ENCODE measurements at places on chromosomes 13 and 19. TPM values are rescaled to one million over a fixed set of nuclear protein-coding genes. Genes with fewer than 3 reads are reported as not detected.

ZNF541 gene
- total RNA-seq, result 0.26 TPM

KHSRP gene
- total RNA-seq, result 186 TPM

EDNRB gene
- total RNA-seq, result 61.7 TPM

DNA sequence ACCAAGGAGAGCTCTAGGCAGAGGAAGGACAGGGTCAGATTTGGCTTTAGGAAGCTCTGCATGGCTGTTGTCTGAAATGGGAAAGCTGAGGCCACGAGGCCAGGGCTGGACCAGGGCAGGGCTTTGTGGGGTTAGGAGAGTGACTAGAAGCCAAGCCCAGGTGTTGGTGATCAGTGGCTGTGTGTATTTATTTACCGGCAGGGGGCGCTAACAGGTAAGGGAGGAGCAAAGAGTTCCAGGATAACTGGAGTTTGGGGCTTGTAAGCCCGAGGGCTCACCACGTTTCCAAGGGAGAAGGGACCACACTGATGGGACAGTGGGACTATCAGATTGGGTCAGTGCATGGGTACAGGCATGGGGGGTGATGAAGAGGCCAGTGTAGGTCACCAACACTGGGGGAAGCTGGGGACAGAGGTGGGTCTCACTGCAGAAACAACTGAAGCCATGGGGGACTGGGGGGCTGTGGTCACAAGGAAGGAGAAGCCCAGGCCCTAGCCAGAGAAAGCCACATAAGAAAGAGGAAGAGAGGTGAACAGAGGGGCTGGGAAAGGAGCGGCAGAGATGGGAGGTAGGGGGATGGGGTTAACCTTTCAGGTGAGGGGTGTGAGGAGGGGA lies 3.9 kb downstream of the TMEM147 start:
- H3K4me3 ChIP-seq, result no peak overlapping the region
- no peak for DNase-seq
- H3K27me3 ChIP-seq, result no peaks in the 10 kb centered on the region
- H3K4me1 ChIP-seq, result peaks cover 10% of the 10 kb centered on the region
- H3K27ac ChIP-seq, result no peak overlapping the region

DNA sequence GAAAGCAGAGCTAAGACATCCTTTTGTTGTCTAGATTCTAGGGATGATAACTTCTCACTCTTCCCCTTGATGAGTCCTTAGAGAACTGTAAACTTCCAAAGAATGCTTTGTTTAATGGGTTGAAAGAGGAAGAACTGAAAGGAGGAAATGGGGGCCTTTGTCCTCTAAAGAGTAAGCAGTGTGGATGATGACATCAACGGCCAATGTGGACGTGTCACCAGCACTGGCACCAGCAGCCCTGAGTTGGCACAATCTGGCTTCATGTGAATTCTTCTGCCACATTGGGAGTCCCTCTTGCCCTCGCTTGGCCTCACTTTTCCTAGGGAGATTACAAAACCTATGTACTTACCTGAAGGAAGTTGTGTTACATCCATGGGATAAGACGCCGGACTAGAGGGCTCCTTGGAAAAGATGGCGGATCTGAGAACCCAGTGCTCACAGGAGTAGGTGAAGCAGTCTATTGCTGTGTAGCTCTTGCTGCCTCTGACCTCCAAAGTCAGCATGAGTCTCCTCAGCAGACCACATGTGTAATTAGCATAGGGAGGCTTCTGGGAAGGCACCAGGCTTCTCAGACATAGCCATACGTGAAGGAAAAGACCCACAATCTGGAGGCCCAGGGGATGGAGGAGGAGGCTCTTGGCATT lies 62.8 kb downstream of the RGCC start:
- H3K4me1 ChIP-seq, result no peaks in the 10 kb centered on the region
- DNase-seq, result no peak
- no peaks in the 10 kb centered on the region for H3K36me3 ChIP-seq
- no peak overlapping the region for H3K4me3 ChIP-seq

DNA sequence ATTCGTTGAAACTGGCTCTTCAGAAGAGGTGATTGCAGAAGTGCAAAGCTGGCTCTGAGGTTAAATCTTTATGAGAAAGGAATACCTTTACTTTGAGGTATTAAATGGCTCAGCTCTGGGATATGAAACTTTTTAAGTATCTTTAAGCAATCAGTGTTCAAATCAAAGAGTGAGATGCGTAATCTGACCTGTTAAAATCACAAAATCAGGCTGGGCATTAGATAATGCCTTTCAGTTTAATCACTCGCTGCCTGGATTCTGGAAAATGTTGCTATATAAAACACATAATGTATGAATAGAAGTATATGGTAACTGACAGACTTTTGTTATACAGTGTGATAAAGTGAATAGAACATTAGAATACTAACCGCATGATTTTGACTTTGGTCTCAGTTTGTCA lies 2.0 kb upstream of the DGKH start:
- H3K27me3 ChIP-seq, result no peaks in the 10 kb centered on the region
- no peaks in the 10 kb centered on the region for H3K36me3 ChIP-seq
- H3K27ac ChIP-seq, result no peak overlapping the region
- peaks cover 19% of the 10 kb centered on the region for H3K4me1 ChIP-seq

DNA sequence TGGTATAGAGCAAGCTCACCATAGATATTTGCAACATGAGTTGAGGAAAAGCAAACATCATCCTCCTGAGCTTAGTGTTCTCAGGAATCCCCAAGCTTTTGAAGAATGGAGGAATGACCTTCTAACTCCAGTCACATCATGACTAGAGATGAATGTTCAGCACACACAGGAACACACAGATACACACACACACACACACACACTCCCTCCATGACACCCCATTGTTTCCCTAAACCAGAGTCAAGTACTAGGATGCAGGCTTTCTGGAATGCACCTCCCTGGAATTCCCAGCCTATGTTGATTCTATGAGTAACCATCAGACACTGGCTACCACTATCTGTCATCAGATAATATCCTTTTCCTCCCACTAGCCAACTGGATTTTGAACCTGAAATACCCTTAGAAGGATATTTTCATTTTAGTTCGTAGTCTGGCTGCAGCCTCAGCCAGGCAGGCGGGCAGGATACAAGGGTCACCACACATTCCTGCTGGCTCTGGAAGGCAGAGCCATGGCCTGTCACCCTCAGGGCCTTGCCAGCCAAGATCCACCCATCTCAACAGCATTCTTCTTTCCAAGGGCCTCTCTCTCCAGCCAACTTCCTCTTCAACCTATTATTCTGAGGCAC lies 162.4 kb downstream of the FOXO1 start:
- H3K4me1 ChIP-seq, result no peaks in the 10 kb centered on the region
- H3K36me3 ChIP-seq, result no peaks in the 10 kb centered on the region
- no peak overlapping the region for H3K4me3 ChIP-seq
- no peak overlapping the region for H3K27ac ChIP-seq

DNA sequence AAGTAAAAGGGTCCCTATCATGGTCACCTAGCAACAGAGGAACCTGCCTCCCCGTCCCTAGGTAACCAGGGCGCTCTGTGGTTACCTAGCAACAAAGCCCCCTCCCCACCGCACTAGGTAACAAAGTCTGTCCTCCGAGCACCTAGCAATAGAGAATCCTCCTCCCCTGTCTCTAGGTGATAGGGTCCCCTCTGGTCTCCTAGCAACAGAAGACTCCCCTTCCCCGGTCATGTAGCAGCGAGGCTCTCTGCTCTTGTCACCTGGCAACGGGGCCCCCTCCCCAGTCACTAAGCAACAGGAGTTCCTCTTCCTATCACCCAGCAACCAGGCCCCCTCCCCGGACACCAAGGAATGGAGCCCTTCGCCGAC lies 307 bp downstream of the JOSD2 start:
- no peaks in the 10 kb centered on the region for H3K27me3 ChIP-seq
- H3K4me3 ChIP-seq, result peak overlapping the region; percentile 84
- peaks cover 9% of the 10 kb centered on the region for H3K4me1 ChIP-seq
- no peak for DNase-seq

DNA sequence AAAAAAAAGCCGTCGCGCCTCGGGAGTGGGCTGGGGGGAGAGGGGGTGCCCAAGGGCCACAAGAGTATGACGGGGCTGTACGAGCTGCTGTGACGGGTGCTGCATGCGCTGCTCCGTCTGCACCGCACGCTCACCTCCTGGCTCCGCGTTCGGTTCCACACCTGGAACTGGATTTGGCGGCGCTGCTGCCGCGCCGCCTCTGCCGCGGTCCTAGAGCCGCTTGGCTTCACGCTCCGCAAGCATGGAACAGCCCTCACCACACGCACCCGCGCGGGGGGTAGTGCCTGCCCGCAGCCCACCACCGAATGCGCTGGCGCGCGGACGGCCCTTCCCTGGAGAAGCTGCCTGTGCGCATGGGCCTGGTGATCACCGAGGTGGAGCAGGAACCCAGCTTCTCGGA lies 18.8 kb downstream of the C1QTNF9 start:
- no peak overlapping the region for H3K4me3 ChIP-seq
- H3K4me1 ChIP-seq, result no peaks in the 10 kb centered on the region
- no peak overlapping the region for H3K27ac ChIP-seq
- peaks cover 8% of the 10 kb centered on the region for H3K27me3 ChIP-seq

- no peaks in the 10 kb centered on the region for H3K36me3 ChIP-seq
- H3K27me3 ChIP-seq, result no peaks in the 10 kb centered on the region
- DNase-seq, result no peak
Observed at GRCh38 chr13:51681037-51681678, 96.9 kb downstream of the WDFY2 start.

DNA sequence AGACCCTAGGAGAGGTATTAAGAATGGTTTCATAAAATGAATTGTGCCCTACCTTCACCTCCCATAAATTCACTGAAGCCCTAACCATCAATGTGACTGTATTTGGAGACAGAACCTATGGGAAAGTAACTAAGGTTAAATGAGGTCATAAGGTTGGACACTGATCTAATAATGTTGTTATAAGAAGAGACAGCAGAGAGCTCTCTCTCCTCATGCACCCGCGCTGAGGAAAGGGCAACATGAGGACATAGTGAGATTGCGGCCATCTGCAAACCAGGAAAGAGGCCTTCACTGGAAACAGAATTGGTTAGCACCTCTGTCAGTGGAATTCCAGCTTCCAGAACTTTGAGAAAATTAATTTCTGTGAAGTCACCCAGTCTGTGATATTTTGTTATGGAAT lies 1396.1 kb upstream of the MIR17HG start:
- H3K27me3 ChIP-seq, result no peaks in the 10 kb centered on the region
- no peak overlapping the region for H3K27ac ChIP-seq
- H3K4me3 ChIP-seq, result no peak overlapping the region
- DNase-seq, result no peak
- no peaks in the 10 kb centered on the region for H3K4me1 ChIP-seq

DNA sequence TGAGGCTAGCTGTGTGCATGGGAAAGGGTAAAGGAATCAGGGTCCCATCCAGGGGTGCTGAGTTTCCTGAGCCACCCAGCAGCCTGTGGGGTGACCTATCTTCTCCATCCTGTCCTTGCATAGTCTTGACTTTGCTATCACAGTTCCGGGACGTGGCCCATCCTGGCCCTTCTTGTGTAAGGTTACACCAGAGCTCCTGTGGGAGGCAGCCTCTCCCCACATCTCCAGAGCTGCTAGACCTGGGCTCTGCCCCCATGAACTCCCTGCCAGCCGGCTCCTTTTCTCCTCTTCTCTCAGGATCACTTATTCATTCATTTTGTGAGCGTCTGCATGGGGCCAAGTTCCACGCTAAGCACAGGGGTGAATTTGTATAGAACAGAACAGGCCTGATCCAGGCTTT lies 238.9 kb downstream of the TSHZ3 start:
- no peak overlapping the region for H3K27ac ChIP-seq
- no peak for DNase-seq
- H3K4me3 ChIP-seq, result no peak overlapping the region
- H3K4me1 ChIP-seq, result no peaks in the 10 kb centered on the region
- no peaks in the 10 kb centered on the region for H3K36me3 ChIP-seq

GRCh38 chr13:100520936-100521850 lies 67.4 kb downstream of the GGACT start:
- DNase-seq, result no peak
- no peaks in the 10 kb centered on the region for H3K27me3 ChIP-seq
- no peaks in the 10 kb centered on the region for H3K36me3 ChIP-seq
- H3K27ac ChIP-seq, result no peak overlapping the region

DNA sequence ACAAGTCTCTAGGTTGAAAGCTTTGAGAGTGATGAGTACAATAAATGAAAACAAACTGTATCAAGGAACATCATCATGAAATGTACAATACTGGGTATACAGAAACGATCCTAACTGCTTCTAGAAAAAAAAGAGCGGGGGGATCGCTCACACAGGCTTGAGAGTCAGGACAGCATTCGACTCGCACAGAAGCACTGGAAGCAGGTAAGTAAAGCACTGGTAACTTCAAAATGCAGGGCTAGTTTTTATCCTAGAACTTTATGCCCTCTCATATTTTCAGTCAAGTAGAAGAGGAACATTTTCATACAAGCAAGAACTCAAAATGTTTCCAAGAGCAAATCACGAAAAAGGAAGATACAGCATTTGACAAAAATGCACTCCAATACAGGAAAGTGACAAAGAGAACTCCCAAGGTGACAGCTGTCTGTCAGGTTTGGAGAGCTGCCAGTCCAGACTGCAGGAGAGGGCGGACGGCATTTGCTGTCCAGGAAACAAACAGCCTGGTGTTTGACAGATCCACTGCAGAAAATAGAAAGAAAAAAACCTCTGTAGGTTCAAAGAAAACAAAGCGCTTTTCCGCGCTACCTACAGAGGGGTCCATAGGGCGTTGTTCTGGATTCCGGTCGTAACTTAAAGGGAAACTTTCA lies 58.2 kb upstream of the XPO4 start:
- H3K27me3 ChIP-seq, result no peaks in the 10 kb centered on the region
- H3K4me1 ChIP-seq, result no peaks in the 10 kb centered on the region
- H3K4me3 ChIP-seq, result no peak overlapping the region
- H3K27ac ChIP-seq, result no peak overlapping the region
- DNase-seq, result no peak

- no peaks in the 10 kb centered on the region for H3K36me3 ChIP-seq
- no peak for DNase-seq
- no peak overlapping the region for H3K27ac ChIP-seq
- H3K27me3 ChIP-seq, result peaks cover 17% of the 10 kb centered on the region
- H3K4me3 ChIP-seq, result no peak overlapping the region
Observed at GRCh38 chr13:28485097-28485496, 9.8 kb downstream of the FLT1 start.

GRCh38 chr19:7196763-7197118 lies 97.5 kb downstream of the INSR start:
- H3K36me3 ChIP-seq, result no peaks in the 10 kb centered on the region
- peak overlapping the region; percentile 56 for H3K27ac ChIP-seq
- peak overlapping the region; percentile 40 for H3K4me3 ChIP-seq
- no peaks in the 10 kb centered on the region for H3K27me3 ChIP-seq

DNA sequence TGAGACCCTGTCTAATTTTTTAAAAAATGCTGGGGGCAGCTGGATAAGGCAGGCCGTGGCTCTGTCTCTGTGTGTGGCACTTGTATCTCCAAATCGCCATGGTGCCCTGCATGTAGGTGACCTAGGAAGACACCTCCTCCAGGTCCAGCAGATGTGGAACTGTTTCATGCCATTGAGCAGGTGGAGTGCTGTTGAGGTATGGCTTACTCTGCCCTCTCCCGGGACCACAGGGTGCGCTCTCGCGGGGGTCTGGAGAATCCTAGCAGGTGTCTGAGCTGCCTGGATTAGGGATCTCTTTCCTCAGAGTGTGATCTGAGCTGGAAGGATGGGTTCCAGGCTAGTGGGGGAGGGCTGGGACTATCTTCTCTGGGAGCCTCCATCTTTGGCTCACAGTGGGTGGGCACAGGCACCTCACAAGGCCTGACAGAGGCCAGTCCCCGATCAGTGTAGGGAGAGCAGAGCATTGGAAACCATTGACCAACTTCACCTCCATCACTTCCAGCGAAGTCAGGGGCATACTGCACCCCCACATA lies 67.7 kb upstream of the TM9SF2 start:
- peaks cover 17% of the 10 kb centered on the region for H3K4me1 ChIP-seq
- H3K4me3 ChIP-seq, result no peak overlapping the region
- no peaks in the 10 kb centered on the region for H3K36me3 ChIP-seq
- no peak overlapping the region for H3K27ac ChIP-seq
- DNase-seq, result no peak
- no peaks in the 10 kb centered on the region for H3K27me3 ChIP-seq

GRCh38 chr19:38519168-38519567 lies 85.7 kb downstream of the RYR1 start:
- no peak for DNase-seq
- H3K4me3 ChIP-seq, result no peak overlapping the region
- H3K27ac ChIP-seq, result no peak overlapping the region

All from upper lobe of right lung (tissue), 1 donor.